GM23338 (cell line): ENCODE measurements at places on chromosomes 4 and X. TPM values are rescaled to one million over a fixed set of nuclear protein-coding genes. Genes with fewer than 3 reads are reported as not detected.

DNA sequence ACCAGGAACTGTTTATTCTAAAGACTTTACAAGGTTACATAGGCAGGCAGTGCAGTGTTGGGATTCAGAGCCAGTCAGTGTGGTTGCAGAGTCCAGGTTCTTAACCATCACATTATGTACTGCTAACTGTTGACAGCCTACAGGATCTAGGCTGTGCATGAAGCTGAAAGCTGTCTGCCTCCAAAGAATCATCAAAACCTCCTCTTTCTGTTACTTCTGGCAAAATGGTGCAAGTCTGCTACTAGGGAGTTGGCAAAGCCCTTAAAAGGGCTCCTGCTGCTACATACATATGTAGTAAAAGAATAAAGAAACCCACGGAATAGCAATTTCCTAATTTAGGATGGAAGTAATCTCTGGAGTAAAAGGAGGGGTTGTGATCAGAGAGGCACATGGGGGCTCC is 40.4 kb upstream of the CHRDL1 start:
- no peak for DNase-seq
- H3K27me3 ChIP-seq = no peaks in the 10 kb centered on the region
- H3K36me3 ChIP-seq = no peaks in the 10 kb centered on the region
- H3K4me3 ChIP-seq = no peak overlapping the region

GRCh38 chr4:150418757-150419410 is 163.1 kb upstream of the MAB21L2 start:
- no peaks in the 10 kb centered on the region for H3K4me1 ChIP-seq
- H3K27ac ChIP-seq = no peak overlapping the region
- no peak overlapping the region for H3K4me3 ChIP-seq
- H3K36me3 ChIP-seq = no peaks in the 10 kb centered on the region
- no peaks in the 10 kb centered on the region for H3K27me3 ChIP-seq
- DNase-seq = no peak

DNA sequence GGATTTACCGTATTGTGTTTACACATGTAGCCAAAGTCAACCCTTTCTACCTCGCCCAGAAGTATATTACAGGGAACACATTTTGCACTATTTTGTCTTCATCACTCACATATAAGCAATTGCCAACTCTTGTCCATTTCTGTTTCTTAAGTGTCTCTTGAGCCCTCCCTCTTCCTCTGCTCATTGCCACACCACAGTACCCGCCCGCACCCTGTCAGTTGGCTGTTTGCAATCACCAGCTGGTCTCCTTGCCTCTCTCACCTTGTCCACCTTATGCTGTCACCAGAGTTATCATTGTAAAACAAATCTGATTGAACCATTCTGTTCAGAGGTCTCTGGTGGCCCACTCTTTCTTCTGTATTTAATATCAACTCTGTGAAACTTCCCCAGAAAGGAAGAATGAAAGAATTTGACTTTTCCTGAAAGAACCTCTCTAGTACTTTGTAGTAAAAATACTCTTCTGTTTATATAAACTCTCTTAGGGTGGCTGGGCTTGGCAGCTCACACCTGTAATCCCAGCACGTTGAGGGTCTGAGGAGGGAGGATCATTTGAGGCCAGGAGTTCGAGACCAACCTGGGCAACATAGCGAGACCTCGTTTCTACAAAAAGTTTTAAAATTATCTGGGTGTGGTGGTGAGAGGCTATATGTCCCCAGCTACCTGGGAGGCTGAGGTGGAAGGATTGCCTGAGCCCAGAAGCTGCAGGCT is 50.2 kb downstream of the ING2 start:
- no peak overlapping the region for H3K27ac ChIP-seq
- no peaks in the 10 kb centered on the region; the same call in 1 of the 2 replicates for H3K4me1 ChIP-seq
- H3K4me3 ChIP-seq = no peak overlapping the region
- H3K27me3 ChIP-seq = no peaks in the 10 kb centered on the region
- H3K36me3 ChIP-seq = no peaks in the 10 kb centered on the region
- DNase-seq = no peak

DNA sequence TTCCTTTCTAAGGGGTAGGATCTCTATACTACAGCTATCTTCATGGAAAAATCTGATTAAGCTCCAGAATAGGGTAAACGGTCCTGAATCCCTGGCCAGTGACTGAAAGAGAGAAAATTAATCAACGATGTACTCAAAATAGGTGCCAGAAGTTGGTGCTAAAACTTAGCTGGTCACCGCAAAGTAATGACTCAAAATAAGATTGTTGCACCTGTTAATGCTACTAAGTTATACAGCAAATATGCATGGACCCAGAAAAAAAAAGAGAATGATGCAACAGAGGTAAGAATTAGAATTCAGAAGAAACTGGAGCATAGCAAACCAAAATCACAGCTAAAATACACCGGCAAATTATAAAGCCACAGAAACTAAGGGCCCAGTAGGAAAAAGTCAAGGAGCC is 239.7 kb upstream of the FAM241A start:
- H3K4me3 ChIP-seq = no peak overlapping the region
- H3K36me3 ChIP-seq = no peaks in the 10 kb centered on the region
- no peaks in the 10 kb centered on the region for H3K27me3 ChIP-seq
- no peak overlapping the region for H3K27ac ChIP-seq
- H3K4me1 ChIP-seq = no peaks in the 10 kb centered on the region

Gene KCND1
- total RNA-seq = 5.3 and 5.6 TPM in 2 replicates

- DNase-seq = no peak
- H3K27ac ChIP-seq = no peak overlapping the region
- H3K36me3 ChIP-seq = no peaks in the 10 kb centered on the region
Observed at GRCh38 chr4:14743601-14744000, 258.7 kb upstream of the CPEB2 start.

DNA sequence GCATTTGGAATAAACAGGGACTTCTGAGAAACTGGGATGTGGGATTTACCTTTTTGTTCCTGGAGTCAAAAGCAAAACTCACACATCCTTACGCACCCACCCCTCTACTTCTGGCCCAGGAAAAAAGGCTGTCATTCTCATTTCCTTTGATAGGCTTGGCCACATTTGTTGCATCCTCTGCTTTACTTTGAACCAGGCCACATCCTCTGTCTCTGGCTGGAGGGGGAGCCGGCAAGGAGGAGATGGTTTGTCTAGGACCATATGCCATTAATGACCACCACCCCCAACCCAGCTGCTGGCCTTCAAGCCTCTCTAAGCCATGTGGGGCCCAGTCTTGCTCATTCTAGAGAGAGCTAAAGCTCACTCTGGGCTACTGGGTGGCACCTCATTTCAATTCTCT is 64.5 kb downstream of the ATG4A start:
- no peaks in the 10 kb centered on the region for H3K36me3 ChIP-seq
- H3K27me3 ChIP-seq = no peaks in the 10 kb centered on the region
- DNase-seq = no peak
- H3K4me1 ChIP-seq = no peaks in the 10 kb centered on the region

Gene CRMP1
- 143 and 146 TPM in 2 replicates for total RNA-seq

DNA sequence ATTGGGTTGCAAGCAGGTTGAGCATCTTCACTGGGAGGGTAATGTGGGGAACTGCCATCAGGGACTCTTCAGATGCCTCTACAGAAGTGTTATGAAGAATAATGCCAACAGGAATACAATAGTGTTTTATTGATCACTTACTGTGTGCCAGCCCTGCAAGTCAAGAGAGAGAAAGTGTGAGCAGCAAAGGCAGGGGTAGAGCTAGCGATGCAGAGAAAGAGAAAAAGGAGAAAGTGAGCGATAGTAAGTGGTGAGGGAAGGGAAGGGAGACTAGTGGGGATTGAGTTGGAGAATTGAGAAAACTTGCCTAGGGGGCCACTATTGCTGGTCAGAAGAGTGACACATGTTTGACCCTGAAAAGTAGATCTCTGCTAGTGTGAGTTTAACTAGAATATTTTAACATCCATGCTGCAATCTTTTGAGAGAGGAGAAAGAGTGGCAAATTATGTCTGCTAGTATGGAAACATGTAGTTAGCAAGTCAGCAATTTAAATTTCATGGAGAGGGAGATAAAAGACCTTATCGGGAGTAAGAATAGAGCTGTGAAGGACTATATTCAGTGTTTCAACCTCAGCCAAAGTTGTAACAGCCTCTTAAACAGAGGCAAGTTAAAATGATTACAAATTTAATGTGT is 12.2 kb downstream of the AFF1 start:
- H3K4me3 ChIP-seq = peak overlapping the region; percentile 10
- H3K27ac ChIP-seq = peak overlapping the region; percentile 89
- no peaks in the 10 kb centered on the region for H3K27me3 ChIP-seq
- no peaks in the 10 kb centered on the region for H3K36me3 ChIP-seq
- DNase-seq = no peak

GRCh38 chr4:8129136-8129535 is 29.5 kb downstream of the ABLIM2 start:
- no peaks in the 10 kb centered on the region for H3K27me3 ChIP-seq
- no peaks in the 10 kb centered on the region for H3K4me1 ChIP-seq
- H3K4me3 ChIP-seq = no peak overlapping the region
- H3K36me3 ChIP-seq = no peaks in the 10 kb centered on the region
- no peak for DNase-seq

GRCh38 chr4:103375278-103375677 is 177.1 kb upstream of the CENPE start:
- no peak for DNase-seq
- H3K4me3 ChIP-seq = no peak overlapping the region
- H3K27me3 ChIP-seq = no peaks in the 10 kb centered on the region
- H3K4me1 ChIP-seq = peaks cover 14% of the 10 kb centered on the region
- H3K27ac ChIP-seq = no peak overlapping the region
- H3K36me3 ChIP-seq = no peaks in the 10 kb centered on the region

GRCh38 chrX:19960913-19961312 is 29.9 kb downstream of the BCLAF3 start:
- H3K4me1 ChIP-seq = no peaks in the 10 kb centered on the region
- 0 out of 2 replicates have a peak, but pooled peaks cover 5% of the 10 kb centered on the region for H3K36me3 ChIP-seq
- H3K27me3 ChIP-seq = no peaks in the 10 kb centered on the region
- H3K27ac ChIP-seq = no peak overlapping the region
